ENCODE measurements at places on chromosomes 2 and 18. TPM values are rescaled to one million over a fixed set of nuclear protein-coding genes. Genes with fewer than 3 reads are reported as not detected.

DNA sequence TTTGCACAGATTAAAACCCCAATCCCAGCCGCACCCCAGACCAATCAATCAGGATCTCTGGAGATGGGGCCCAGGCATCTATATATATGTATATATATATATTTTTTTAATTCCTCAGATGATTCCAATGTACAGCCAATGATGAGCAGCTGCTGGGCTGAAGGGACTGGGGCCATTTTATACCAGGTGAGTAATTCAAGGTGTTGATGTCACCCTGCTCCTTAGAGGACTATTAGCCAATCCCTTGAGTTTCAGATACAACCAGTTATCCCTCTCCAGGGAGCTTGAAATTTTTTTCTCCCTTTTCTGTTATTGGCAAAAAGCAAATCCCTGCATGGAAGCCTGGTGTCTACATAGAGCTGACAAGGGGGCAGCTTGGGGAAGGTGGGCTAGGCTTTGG lies 59.8 kb downstream of the MCFD2 start:
- no peaks in the 10 kb centered on the region for H3K36me3 ChIP-seq
- no peak for DNase-seq
- no peaks in the 10 kb centered on the region for H3K27me3 ChIP-seq
- peaks cover 41% of the 10 kb centered on the region for H3K4me1 ChIP-seq
- H3K27ac ChIP-seq: peak overlapping the region; percentile 82

DNA sequence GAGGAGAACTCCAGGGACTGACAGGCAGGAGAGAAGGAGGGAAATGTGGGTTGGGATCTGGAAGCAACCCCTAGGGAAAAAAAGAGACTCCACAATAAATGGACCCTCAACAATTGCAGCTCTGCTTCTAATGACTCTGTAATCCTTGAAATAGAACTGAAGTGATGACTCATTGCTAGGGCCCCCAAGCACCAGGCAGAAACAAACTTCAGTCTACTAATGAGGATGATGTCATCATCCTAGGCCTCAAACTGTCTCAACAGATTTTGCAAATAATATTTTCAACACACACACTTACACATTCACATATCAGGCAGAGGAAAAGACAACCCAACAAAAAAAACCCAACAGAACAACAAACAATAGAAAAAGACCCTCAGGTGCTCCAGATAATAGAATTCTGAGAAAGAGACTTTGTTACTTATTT lies 143.3 kb downstream of the HDAC4 start:
- H3K27ac ChIP-seq: no peak overlapping the region
- peaks cover 13% of the 10 kb centered on the region for H3K4me1 ChIP-seq
- DNase-seq: no peak
- no peak overlapping the region for H3K4me3 ChIP-seq

- no peaks in the 10 kb centered on the region for H3K27me3 ChIP-seq
- no peak for DNase-seq
- no peaks in the 10 kb centered on the region for H3K4me1 ChIP-seq
- no peaks in the 10 kb centered on the region for H3K36me3 ChIP-seq
- H3K27ac ChIP-seq: no peak overlapping the region
These were observed 199.7 kb downstream of the PIEZO2 start for GRCh38 chr18:10949655-10950054.

GRCh38 chr2:239746559-239747246 lies 278.4 kb downstream of the NDUFA10 start:
- H3K4me1 ChIP-seq: no peaks in the 10 kb centered on the region
- no peak overlapping the region for H3K27ac ChIP-seq
- H3K4me3 ChIP-seq: no peak overlapping the region
- H3K36me3 ChIP-seq: no peaks in the 10 kb centered on the region

- peaks cover 60% of the 10 kb centered on the region for H3K4me1 ChIP-seq
- no peaks in the 10 kb centered on the region for H3K27me3 ChIP-seq
- no peak for DNase-seq
- H3K36me3 ChIP-seq: no peaks in the 10 kb centered on the region
- H3K4me3 ChIP-seq: no peak overlapping the region
These were observed 4.3 kb downstream of the C2orf68 start for GRCh38 chr2:85607268-85608215.

GRCh38 chr18:63168287-63168686 lies 151.3 kb downstream of the BCL2 start:
- no peak for DNase-seq
- no peak overlapping the region for H3K4me3 ChIP-seq
- H3K27ac ChIP-seq: no peak overlapping the region
- no peaks in the 10 kb centered on the region for H3K27me3 ChIP-seq

GRCh38 chr2:230347659-230348305 lies 20.8 kb downstream of the SP140L start:
- H3K27ac ChIP-seq: no peak overlapping the region
- peaks cover 24% of the 10 kb centered on the region for H3K36me3 ChIP-seq
- H3K4me1 ChIP-seq: no peaks in the 10 kb centered on the region

Gene LYPD6B
- not detected for polyA plus RNA-seq

Gene CASP10
- polyA plus RNA-seq: 5.9 TPM

Data from heart right ventricle (tissue), 16 donors.